ENCODE measurements at places on chromosomes 12 and 14.

- no peak for DNase-seq
Measured at GRCh38 chr12:127531542-127531941, 735.4 kb upstream of the TMEM132C start.

DNA sequence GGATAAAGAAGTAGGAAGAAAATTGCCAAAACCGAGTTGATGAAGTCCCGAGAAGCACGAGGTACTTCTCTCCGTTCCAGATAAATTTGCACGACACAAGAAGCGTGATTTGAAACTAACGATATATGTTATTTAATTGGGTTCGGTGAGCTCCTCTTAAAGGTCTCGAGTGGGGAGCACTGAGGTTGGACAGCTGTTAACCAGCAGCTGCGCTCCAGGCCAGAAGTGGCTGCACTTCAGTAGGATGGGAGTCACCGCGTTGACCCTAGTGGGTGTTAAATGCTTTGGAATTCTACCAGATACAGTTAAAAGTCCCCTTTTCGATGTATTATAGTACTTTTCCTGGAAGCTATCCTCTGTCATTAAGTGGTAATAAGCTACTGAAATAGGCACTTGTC is 953 bp upstream of the DCAF5 start:
- DNase-seq = peak; percentile 66

- DNase-seq = no peak
Measured at GRCh38 chr12:128771681-128772080, 52.1 kb downstream of the SLC15A4 start.

GRCh38 chr12:133106253-133106652 is 23.8 kb downstream of the ZNF891 start:
- DNase-seq = peak; percentile 7

DNA sequence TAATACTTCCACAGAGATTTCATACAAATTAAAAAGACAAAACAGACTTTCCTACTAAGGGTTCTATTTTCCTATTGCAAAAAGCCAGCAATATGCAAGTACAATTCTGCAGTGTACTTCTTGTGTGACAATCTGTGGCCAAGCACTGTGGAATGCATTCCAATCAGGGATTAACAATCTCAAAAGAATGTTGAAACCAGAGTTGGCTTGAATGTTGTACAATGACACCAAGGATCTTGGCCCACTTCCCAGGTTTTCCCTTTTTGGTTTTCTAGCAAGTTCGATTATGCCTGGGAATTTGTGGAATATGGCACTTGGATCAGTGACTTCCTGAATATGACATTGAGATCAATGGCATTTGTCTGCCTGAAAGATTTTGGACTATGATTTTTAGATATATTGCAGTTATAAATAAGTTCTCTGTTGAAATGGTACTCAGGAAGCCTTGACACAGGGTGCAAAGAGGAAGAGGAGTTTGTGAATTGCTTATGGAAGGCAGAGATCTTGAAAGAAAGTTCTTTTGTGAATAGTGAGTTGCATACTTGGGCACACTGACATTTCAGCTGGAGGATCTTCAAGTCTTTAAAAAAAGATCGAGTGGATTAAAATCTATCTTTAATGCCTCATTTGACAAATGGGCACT is 81.4 kb upstream of the FERMT2 start:
- no peak for DNase-seq

DNA sequence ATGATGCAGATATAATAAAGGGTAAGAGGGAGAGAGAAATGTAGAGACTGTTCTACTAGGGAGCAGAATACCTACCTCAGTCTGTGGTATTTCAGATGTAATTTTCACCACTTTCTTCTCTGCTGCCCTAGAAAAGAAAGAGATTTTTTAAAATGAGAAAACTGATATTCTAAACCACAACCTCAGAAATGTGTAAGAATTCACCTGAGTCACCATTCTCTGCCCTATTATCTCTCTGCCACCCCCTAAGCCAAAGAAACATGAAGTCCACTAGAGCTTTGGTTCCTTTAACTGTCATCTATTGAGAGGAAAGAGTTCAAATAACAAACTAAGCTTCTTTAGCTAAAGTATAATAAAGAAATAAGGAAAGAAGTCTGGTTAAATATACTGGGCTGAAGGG is 21.6 kb downstream of the SARNP start:
- DNase-seq = no peak

DNA sequence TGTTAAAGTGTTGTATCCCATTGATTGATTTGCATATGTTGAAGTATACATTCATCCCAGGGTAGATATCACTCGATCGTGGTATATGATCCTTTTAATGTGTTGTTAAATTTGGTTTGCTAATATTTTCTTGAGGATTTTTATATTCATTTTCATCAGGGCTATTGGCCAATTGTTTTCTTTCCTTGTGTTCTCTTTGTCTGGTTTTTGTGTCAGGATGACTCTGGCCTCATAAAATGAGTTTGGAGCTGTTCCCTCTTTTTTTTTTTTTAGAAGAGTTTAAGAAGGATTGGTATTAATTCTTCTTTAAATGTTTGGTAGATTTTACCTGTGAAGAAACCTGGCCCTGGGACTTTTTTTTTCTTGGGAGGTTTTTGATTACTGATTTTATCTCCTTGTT is 303.5 kb upstream of the RTL1 start:
- DNase-seq = no peak

DNA sequence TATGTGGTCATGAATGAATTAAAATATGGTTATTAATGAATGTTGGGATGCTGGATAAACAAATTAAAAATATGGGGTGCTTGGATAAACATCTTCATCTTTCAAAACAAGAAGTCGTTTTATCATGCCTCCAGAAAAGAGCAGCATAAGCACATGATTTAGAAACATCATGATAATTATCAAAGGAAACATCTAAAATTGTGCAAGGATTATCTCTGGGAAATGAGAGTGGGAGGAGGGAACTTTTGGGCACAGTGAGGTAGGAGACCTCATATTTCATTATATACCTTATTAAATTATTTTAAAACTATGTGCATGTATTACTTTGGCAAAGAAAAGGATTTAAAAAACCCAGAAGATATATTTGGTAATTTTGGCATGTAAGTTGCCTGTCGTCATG is 8.9 kb downstream of the C3AR1 start:
- no peak for DNase-seq

GRCh38 chr12:93938317-93938716 is 210.1 kb upstream of the PLXNC1 start:
- no peak for DNase-seq

GRCh38 chr12:3379079-3379478 is 111.9 kb upstream of the PRMT8 start:
- no peak for DNase-seq

GRCh38 chr12:62164036-62164435 is 96.2 kb upstream of the USP15 start:
- no peak for DNase-seq

DNA sequence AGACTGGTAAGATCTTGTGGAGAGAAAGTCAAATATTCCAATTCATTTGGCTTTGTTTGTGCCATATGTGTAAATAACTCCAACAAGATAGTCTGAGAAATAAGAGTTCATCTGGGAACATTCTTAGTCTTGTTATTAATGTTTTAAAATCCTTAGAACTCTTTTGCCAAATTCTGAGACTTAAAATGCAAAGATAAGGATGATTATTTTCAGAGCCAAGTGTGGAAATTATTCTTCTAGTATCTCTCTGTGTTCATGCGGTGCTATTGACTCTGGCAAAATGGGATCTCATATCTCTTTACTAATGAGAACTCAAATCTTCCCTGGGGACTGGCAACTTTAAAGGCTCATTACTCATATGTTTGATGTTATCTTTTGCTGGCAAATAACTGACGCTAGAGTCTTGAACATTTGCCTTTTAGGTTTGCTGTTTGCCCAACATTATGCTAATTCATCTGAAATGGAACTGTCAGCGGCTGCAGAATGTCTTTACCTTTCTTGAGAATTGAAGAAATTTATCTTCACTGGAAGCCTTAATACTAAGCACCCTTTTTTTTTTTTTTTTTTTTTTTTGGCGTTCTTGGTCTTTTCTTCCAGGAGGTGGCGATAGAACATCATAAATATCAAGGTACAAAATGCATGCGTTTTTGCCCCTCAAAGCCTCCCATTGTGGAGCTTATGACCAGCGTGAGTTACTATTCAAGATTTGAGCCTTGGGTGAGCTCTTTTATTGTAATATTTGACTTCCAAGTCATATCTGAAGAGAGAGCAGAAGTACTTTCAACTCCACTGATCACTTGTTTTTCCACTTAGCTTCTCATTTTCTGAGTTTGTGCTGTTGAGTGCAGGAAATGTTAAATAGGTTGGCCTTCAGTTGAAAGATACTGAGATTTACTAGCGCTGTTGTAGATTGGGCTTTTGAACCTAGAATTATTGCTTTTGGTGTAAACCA is 86.5 kb downstream of the CAND1 start:
- peak; percentile 42 for DNase-seq

- no peak for DNase-seq
Measured at GRCh38 chr12:77782034-77782433, 48.7 kb upstream of the NAV3 start.

GRCh38 chr12:40566271-40566670 is 126.0 kb upstream of the CNTN1 start:
- DNase-seq = no peak

DNA sequence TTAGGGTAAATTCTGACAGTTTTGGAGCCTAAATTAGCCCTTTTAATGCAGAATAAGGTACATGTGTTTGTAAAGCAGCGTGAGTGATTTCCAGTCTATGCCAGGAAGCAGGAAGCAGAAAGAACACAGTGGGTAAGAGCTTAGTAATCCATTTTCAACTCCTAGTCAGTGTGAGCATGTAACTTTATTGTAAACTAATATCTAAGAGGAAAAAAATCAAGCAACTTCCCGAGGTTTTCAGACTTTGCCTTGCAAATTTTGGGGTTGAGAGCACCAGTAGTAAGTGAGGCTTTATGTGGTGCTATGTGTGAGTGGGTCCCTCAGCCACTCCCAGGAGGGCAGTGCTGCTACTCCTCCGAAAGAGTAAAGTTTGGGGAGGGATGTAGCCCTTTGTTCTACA is 2.9 kb downstream of the CIPC start:
- no peak for DNase-seq

- no peak for DNase-seq
Measured at GRCh38 chr12:10779103-10779502, 23.3 kb downstream of the TAS2R7 start.

GRCh38 chr14:89615421-89615820 is 198.4 kb upstream of the FOXN3 start:
- peak; percentile 21 for DNase-seq

GRCh38 chr12:14390870-14391530 is 25.5 kb downstream of the ATF7IP start:
- DNase-seq = no peak

DNA sequence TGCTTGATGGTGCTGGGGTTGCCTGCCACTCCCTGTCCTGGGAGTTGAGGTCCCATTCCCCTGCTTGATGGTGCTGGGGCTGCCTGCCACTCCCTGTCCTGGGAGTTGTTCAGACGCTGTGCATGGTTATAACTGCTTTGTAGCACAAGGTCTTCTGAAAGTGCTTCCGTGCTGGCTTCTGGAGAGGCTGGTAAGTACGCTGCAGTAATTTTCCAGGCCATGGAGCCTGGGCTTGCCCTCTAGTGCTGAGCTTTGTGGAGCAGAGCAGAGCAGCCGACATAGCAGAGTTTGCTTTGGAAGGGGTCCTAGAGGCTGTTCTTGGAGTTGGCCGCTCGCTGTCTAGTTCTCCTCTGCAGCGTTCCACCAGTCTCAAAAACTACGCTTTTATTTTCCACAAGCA is 6.3 kb downstream of the B4GALNT3 start:
- no peak for DNase-seq

- DNase-seq = no peak
Measured at GRCh38 chr12:56374726-56375597, 12.3 kb upstream of the APOF start.

DNA sequence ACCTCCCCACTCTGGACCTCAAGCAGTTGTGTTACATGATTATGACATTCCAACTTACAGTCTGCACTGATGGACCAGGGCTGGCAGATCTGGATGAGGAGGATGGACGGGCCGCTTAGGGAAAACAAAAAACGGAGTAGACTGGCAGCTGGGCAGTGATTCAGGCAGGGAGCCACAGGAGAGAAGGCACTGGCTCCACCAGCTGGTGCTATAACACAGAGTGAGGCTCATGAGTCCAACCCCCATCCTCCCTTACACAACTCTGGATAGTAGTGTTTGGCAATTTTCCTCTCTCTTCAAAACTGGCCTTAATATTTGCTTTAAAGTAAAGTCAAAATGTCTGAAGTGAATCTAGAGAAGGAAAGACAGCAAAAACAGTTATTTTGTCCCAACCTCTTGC is 9.7 kb upstream of the RIC8B start:
- no peak for DNase-seq

- no peak for DNase-seq
Measured at GRCh38 chr14:56817396-56817921, 7.2 kb upstream of the OTX2 start.

- DNase-seq = no peak
Measured at GRCh38 chr12:106975993-106976658, 10.8 kb downstream of the MTERF2 start.

DNA sequence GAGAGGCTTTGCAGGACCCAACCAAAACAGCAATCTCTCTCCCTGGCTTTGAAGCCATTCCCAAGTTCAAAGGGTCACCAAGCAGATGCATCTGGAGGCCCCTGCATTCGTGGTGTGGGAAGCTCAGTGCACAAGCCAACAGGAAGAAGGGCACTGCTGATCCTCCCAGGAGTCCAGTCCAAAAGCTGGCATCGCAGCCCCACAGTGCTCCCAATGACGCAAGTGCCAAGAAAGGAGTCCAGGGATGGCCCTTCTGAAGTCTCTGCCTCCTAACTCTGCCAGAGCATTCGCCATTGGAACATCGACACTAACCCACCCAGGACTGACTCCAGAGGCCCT is 25.1 kb downstream of the PXN start:
- no peak for DNase-seq

DNA sequence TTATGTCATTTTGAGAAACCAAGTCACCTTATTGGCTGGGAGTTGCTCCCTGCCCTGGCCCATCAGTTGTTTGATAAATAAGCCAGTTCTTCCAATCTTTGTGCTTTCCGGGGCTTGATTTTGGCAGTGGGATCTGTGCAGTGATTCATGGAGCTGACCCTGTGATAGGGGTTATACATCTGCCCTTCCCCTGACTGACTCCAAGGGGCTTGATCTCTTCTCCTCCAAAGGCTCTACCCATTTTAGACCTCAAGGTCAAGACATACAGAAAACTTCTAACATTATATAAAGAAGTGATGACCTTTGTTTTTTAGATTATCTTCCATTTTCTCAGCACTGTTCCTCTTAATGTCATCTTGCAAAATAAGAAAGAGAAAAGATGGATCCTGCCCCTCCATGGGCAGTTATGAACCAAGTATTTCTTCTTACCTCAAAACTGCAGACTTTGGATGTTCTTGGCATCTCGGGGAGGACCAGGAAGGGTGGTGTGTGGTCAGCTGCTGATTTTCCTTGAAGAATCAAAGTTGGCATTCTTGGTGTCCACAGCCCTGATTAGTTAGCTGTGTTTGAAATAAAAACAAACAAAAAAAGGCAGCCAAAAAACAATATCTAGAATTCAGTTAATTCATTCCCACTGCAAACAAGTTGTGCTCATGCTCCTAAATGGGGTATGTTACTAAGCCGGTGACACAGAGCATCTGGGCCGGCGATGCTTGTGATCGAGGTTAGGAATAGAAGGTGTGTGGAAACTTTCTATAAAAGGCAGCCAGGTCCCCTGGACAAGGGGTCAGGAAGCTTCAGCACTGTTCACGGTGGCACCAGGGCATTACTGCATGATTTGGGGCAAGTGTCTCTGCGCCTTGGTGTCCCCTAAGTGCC is 120.2 kb downstream of the SAMD4A start:
- no peak for DNase-seq
